ENCODE measurements at places on chromosomes 4 and X. TPM values are rescaled to one million over a fixed set of nuclear protein-coding genes. Genes with fewer than 3 reads are reported as not detected.

- no peak for DNase-seq
These were observed 308.5 kb downstream of the EVC2 start for GRCh38 chr4:5399790-5400421.

SPANXB1 gene
- total RNA-seq = not detected

DNA sequence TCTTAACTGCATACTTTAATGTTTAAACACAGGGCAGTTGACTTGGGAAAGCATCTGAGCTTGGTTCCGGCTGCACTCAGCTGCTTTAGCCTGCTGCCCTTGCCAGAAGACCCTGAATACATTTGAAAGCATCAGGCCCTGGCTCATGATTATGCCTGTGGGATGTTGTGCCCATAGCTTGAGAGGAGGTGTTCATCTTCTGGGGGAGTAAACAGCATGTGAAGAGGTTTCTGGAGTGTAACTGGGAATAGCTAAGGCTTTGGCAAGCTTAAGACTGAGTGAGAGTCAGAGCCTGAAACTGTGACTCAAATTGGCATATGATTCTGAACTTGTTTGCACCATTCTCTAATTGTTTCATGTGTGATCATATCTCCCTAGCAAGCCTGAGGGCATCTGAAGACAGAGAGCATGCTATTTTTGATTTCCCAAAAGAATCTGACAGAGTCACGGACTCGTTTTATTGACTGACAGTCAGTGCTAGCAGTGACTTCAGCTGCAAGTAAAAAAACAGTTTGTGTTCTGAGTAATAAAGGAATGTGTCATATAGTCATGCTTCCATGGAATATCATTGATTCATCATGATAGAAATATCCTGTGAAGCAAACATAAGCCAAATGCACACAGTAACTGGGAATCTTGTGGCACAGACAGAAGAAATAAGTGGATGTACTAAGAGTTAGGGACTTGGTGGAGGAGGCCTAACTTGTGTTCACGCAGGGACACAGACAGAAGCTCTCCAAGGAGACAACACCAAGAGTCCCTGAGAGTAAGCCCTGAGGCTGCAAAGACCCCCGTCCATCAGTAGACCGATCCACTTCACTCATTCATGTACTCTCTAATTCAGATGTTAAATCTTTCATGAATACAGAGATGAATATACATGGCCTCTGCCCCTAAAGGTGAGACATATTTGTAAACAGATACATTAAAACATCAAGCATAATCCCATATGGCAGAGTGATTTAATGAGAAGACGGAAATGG, 100.7 kb downstream of the SYNPO2 start:
- no peak for DNase-seq

GALNTL6 gene
- total RNA-seq = not detected

- no peak for DNase-seq
These were observed 1925.5 kb downstream of the ARAP2 start for GRCh38 chr4:34318773-34319172.

DNA sequence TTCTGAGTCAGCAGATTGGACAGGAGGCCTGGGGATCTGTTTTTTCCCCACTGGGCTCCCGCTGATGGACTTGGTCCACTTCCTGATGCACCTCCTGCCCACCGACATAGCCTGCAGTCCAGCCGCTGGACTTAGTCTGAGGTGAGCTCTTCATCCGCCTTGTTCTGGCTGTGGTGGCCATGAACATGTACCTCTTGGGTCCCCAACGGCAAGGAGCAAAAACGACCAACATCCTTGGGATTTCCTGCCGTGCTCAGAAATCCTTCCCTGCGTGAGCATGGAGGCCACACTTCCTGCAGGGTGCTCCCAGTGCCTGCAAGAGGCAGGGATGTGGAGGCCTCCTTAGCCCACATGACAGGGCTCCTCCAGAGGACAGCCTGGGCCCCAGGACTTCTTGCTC, 76.8 kb downstream of the CRMP1 start:
- no peak for DNase-seq

GRCh38 chr4:85595098-85595775, 120.3 kb downstream of the ARHGAP24 start:
- DNase-seq = no peak

PNMA5 gene
- not detected for total RNA-seq

DNA sequence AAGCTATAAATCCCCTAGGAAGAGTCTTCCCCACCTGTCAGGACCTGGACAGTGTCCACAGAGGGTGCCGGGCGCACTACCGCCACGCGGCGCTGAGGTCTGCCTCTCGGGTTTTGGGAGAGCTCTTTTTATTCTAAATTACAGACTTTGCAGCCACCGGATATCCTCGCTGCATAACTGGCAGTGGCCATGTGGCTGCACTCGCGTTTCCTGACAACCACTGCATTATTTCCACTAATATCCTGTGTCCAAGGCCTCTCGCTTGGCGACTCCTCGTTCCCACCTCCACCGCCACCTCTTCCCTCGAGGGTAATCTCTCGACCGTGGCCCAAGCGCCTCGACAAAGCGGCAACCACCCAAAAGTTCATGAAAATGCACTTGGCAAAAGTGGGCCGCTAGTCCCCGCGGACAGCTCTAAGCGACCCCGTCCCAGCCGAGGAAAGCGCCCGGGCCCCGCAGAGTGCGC, 512 bp upstream of the TMEM131L start:
- peak; percentile 81 for DNase-seq

- no peak for DNase-seq
These were observed 20.3 kb downstream of the PLRG1 start for GRCh38 chr4:154529728-154530519.

- no peak for DNase-seq
These were observed 77.6 kb upstream of the ETNPPL start for GRCh38 chr4:108840426-108840975.

- DNase-seq = no peak
These were observed 766.7 kb upstream of the TENM3 start for GRCh38 chr4:181476508-181476890.

POU3F4 gene
- not detected for total RNA-seq

DNA sequence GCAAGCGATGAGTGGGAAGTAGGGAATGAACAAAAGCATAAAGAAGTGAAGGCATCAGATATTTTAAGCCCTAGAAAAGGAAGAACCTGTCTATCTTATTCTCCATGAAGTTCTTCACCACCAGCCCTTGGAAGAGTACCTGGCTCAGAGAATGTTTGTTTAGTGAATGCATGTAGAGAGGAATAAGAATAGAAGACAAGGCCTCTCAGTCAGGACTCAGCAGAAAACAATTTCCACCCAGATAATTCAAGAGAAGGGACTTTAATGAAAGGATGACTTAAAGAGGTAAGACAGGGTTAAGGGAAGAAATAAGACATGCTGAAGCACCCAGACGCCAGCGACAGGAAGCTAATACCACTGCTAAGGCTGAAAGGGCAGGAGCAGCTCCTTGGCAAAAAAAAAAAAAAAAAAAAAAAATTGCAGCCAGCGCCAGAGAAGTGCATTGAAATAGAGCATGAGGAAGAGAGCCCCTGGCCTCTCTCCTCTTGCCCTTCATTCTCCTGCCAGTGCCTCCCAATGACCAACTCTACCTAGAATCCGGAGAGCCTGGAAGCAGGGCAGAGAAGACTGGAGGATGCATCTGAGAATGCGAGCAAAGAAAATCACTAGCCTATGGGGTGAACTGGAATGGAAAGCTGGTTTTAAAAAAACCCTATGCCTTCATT, 47.2 kb upstream of the RASGEF1B start:
- DNase-seq = no peak

DNA sequence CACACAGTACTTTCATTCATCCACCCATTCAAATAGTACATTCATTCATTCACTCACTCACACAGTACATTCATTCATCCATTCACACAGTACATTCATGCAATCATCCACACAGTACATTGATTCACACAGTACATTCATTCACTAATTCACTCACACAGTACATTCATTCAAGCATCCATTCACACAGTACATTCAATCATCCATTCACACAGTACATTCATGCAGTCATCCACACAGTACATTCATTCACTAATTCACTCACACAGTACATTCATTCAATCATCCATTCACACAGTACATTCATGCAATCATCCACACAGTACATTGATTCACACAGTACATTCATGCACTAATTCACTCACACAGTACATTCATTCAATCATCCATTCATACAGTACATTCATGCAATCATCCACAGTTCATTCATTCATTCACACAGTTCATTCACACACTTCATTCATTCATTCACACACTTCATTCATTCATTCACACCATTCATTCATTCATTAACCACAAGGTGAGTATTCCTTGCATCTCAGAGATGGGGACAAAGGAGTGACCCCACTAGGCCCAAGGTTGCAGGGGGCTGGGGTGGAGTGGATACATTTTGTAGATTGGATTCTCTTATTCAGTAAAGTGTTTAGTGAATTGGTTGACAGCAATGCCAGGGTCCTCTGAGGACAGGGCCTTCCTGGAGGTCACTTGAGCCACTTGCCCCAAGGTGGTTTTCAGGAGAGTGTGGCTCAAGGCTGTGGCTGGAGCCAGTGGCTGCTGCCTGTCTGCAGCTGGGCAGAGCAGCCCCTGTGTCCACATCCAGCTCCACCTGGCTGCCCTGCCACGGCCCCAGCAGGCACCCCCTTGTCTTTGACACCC, 4.3 kb upstream of the SPON2 start:
- DNase-seq = peak; percentile 49

ARMCX4 gene
- total RNA-seq = 5.3 TPM

DNA sequence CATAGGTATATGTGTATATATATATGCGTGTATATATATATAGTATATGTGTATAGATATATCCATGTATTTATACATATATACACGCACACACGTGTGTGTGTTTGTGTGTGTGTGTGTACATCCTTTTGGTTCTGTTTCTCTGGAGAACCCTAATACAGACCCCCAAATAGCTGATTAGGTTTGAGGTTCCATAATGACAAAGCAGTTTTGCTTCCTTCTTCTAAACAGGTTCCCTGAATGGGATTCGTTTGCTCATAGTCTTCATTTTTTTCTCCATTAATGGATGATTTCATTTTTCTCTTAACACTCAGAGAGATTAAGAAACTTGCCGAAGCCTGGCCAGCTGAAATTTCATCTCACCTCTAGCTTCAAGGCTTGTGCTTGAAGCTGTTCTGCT, 234.0 kb upstream of the BCOR start:
- no peak for DNase-seq

TMEM47 gene
- 32.9 TPM for total RNA-seq

- DNase-seq = no peak
These were observed 274.8 kb upstream of the UGT8 start for GRCh38 chr4:114323841-114324240.

GRCh38 chrX:70478526-70479245, 34.1 kb downstream of the DLG3 start:
- DNase-seq = no peak

GRCh38 chr4:94011190-94011589, 182.6 kb downstream of the ATOH1 start:
- DNase-seq = no peak

GRCh38 chr4:11415409-11416070, 13.2 kb downstream of the HS3ST1 start:
- DNase-seq = no peak

ABCG2 gene
- 1.0 TPM for total RNA-seq

GRCh38 chrX:30649859-30650258, 3.4 kb upstream of the GK start:
- no peak for DNase-seq

NRK gene
- 2.1 TPM for total RNA-seq

- no peak for DNase-seq
These were observed 789.2 kb downstream of the KLHL13 start for GRCh38 chrX:117327373-117327772.

DNA sequence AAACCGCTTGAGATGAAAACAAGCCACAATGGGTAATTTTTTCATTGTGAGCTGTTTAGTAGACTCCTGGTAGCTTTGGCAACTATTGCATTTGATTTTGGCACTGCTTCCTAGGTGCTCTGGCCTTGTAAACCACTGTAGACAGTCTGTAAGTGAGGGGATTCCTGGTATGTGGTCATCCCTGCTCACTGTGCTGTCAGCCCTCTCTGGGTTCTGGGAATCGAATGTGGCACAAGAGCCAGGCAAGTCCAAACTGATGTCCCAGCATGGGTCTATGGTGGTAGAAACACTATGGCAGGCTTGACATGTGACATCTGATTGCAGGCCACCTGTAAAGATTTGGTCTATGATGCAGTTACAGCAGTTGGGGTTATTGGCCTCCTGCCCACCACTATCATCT, 2.5 kb downstream of the USP51 start:
- DNase-seq = peak; percentile 15

TEX13C gene
- not detected for total RNA-seq

DNA sequence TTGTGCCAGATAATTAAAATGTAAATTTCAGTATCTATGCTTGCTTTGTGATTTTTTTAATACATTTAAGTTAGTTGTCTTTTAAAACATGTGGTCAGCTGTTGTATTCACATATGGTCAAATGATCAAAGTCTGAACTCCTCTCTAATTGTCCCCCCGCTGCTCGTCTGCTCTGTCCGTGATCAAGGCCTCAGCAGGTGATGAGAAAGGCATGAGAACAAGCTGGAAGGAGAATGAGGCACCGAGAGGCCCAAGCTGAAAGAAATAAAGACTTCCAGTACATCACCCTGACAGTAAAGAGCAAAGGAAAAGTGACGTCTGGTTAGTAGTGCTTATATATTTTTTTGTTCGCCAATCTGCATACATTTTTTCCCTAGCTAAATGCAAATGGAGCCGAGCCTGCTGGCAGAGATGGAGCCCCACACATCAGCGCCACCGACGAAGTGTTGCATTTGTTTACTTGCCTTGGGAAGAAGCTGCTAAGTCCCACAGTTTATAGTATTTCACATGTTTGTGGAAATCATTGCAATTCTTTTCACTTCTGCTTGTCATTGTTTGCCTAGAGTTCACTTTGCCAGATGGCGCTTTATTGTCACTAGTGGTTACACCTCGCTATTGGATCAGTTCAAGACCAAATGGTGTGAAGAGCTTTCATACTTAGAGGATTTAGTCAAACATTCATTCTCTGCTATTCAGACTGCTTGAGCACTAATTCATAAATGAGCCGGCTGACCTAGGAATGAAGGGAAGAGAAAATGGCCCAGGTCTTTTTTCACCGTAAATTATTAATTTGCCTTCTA, 181.5 kb downstream of the ZIC3 start:
- no peak for DNase-seq

GRCh38 chr4:74056858-74057562, 18.5 kb upstream of the CXCL3 start:
- DNase-seq = no peak

- no peak for DNase-seq
These were observed 146.8 kb downstream of the SLC7A11 start for GRCh38 chr4:138095378-138095777.

Measured in Right ventricle myocardium inferior (tissue), 1 donor.